Lung (tissue), 17 donors: ENCODE measurements at places on chromosomes 3 and 15.

DNA sequence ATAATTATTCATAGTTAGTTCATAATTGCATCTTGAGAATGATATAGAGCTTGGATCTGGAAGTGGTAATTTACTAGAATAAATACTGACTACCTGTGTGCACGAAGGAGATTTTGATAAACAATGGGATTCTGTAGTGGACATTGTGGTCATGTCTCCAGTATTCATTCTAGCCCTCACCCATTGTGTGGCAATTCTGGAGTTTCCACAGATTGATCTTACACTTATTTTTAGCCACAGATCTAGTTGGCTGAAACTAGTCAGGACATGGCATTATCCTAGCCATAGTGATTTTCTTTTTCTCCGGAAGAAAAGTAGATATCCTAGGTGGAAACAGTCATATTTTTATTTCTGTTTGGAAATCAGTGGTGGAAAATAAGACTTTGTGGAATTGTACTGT lies 833.1 kb downstream of the NAALADL2 start:
- DNase-seq, result no peak

- no peak for DNase-seq
Measured at GRCh38 chr15:30650012-30650929, 24.3 kb downstream of the ARHGAP11B start.

GRCh38 chr3:62525281-62525680 lies 151.9 kb upstream of the FEZF2 start:
- peak; percentile 2 for DNase-seq

- DNase-seq, result peak; percentile 59
Measured at GRCh38 chr15:92097474-92098178, 244.1 kb downstream of the SLCO3A1 start.

DNA sequence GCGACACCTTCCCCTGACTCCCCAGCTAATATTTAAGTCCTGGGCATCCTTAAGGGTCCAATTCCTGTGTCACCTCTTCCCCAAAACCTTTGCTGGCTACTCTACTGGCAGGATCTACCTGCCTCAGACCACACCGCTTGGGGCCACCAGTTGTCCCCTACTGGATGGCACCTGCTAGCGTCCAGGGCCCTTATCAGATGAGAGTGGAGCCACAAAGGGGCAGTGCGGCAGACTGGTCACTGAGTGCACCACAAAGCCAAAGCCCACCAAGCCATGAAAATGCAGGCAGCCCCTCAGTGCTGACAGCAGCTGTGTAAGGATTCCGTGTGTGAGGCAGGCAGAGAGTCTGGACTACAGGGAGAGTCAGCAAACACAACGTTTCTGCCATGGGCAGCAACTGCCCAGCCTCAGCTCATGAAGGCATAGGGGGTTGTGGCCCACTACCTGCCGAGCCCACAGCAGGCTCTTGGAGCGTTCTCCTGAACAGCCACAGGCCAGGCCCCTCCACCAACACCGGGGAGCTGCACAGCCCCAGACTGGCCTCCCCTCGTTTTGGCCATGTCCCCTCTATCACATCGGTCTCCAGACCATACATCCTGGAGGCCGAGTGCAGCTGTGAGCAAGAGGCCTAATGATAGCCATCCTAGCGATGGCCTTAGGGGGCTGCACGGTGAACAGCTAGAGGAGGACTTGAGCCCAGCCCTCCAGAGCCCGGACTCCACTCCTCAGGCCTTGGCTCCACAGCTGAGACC lies 32.3 kb downstream of the ALDH1L1 start:
- DNase-seq, result no peak

- no peak for DNase-seq
Measured at GRCh38 chr3:192332386-192333291, 394.7 kb downstream of the FGF12 start.

DNA sequence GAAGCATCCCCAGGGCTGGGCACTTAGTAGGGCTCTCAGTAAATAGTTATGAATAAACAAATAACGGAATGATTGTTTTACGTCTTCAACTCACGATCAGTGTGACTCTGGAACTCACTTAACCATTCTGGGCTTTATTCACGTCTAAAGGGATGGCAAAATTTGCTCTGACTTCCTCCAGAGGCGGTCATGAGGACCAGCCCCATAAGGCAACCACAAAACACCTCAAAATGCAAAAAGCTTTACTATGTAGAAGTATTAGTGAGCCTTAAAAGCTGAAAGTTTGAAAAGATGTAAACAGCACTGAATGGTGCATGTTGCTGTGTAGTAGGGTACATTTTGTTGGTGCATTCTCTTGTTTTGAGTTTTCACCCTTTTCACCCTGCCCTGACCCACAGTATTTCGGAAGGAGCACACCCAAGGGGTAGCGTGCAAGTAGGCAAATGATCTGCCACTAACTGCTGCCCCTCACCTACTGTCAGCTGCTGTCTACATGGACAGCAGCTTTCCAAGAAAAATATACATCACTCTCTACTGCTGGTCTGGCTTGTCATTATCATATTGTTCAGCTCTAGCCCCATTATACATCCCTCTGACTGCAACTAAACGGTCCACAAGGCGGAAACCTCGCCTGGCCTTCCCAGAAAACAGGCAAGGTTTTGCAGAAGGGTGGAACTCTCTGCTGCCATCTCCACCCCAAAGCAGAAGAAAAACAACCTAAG lies 308.5 kb upstream of the PROK2 start:
- DNase-seq, result no peak

DNA sequence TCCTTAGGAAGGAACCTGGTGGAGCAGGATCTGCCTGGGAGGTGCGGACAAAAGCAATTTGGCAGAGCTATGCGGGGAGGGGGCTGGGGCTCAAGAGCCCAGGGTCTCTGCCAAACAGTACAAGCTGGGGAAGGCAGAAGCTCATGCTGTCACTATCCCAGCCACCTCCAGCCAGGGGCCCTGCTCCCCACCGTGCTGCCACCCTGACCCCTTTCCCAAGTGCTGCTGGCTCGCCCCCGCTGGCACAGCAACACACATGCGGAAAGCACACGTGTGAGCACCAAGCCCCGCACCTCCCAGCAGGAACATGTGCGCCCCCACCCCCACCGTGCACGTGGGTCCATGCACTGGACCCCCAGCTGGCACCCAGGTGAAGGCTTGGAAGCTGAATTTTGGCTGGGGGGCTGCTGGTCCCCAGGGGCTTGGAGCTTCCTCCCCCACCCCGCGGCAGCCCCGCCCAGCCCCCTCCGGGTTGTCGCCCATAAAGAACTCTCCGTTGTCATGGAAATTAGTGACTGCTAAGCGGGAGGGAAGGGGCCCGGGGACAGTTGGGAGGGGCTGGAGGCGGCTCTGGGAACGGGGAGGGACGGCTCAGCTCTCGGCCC lies 742 bp downstream of the CAMKV start:
- no peak for DNase-seq

GRCh38 chr15:40914013-40914412 lies 15.1 kb upstream of the DLL4 start:
- no peak for DNase-seq

- no peak for DNase-seq
Measured at GRCh38 chr3:188322135-188322887, 168.4 kb downstream of the LPP start.

- no peak for DNase-seq
Measured at GRCh38 chr15:70313099-70314017, 215.6 kb upstream of the TLE3 start.

DNA sequence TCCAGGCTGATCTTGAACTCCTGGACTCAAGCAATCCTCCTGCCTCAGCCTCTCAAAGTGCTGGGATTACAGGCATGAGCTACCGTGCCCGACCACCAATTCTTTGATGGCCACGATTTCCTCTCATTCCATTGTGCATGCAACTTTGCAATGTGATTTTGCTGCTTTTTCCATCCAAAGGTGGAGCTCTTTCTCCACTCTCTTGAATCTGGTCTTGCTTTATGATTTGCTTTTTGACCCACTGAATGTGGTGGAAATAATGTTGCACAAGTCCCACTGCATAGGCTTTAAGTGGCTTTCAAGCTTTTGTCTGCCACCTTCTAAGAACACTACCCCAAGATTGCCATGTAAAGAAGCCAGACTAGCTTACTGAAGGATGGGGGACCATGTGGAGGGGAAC lies 10.6 kb downstream of the RPS27L start:
- no peak for DNase-seq

GRCh38 chr3:116517308-116517707 lies 72.0 kb upstream of the LSAMP start:
- DNase-seq, result no peak

DNA sequence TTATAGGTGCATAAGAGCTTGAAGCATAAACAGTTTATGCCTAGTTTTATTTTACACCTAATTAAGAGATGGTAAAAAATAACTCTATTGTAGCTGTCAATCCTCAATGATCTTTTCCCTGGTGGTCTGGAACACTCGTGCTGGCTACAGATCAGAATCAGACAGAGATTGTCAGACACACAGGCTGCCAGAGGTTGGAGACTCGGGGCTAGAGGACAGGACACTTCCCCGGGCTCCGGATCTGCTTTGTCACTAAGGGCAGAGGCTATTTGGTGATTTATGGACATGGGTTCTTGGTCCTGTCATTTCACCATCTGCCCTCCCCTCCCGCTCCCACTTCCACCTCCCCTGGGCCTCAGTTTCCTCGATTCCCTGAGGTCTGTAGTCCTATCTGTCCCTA lies 16.5 kb upstream of the FAM174B start:
- peak; percentile 38 for DNase-seq

GRCh38 chr3:111989061-111989678 lies 9.6 kb upstream of the TAGLN3 start:
- peak; percentile 87 for DNase-seq

GRCh38 chr3:152436707-152437590 lies 168.2 kb downstream of the MBNL1 start:
- DNase-seq, result peak; percentile 31

DNA sequence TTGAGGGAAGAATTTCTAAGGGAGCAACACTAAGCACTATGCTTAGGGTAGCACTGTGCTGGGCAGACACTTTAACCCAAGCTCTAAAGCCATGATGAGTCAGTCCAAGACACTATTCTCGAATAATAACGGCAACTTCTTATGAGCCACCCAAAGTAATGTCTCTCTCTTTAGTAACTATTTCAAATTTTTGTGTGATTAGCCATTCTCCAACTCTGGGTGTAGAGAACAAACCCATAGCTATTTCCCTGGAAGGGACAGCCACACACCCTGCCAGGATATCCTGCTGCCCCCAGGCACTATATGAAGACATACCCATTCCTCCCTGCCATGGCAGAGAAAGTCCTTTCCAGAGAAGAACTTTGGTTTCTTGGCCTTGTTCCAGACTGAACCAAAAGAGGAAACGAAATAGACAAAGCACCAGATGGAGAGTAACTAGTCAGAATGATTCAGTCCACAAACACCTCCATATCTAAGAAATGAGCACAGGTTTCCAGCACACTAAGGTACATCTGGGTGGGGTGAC lies 384.9 kb upstream of the THBS1 start:
- no peak for DNase-seq

DNA sequence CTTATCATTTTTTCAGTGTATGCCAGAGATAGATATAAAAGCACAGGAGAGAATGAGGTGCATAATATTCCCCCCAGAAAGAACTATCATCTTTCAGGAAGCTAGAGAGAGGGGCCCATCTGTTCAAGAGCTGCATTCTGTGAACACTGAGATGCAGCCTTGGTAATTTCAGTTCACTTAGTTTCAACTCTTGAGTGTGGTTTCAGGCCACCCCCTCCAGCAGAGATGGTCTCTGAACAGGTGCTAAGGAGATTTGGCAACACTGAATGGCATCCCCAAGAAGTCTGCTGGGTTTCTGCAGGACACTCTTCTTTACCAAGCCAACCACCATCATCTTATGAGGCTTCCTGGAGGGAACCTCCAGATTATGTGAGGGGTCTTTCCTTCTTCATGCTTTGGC lies 30.4 kb upstream of the LIMD1 start:
- no peak for DNase-seq

GRCh38 chr15:31098491-31098917 lies 3.0 kb downstream of the TRPM1 start:
- DNase-seq, result no peak

- DNase-seq, result peak; percentile 34
Measured at GRCh38 chr3:10968401-10968800, 24.1 kb upstream of the SLC6A1 start.

DNA sequence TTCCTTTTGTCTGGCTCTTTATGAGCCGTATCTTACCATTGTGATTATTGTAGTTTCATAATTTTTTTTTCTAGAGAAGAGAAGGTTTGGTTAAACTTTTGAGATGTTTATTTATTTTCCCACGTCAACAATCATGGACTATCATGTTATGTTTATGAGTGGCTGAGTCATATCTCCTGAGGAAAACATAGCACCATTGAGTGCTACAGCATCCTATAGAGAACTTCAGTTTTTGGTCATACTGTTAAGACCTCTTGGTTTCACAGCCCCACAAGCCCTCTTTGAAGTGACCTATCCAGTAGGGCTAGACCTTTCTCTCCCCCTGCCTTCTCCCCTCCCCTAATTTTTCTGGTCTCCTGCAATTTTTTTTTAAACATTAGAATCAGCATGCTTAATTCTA lies 20.8 kb downstream of the PIK3CA start:
- no peak for DNase-seq

- no peak for DNase-seq
Measured at GRCh38 chr3:3664935-3665334, 134.3 kb upstream of the LRRN1 start.

DNA sequence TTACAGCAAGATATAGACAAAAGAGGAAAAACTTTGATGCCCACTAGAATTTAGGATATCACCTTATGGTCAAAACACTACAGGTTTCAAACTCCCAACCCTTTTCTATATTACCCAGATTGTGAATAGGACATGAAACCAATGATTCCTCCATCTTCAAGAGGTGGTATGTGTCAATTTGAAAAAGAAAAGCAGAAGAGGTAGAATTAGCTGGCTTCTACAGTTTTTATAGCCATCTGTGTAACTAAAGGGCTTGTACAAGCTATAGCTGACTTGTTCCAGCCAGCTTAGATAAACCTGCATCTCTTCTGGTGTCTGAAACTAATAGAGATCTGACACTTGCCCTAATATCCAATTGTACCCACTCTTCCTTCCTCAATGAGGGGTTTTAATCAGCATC lies 24.9 kb upstream of the HGD start:
- no peak for DNase-seq

DNA sequence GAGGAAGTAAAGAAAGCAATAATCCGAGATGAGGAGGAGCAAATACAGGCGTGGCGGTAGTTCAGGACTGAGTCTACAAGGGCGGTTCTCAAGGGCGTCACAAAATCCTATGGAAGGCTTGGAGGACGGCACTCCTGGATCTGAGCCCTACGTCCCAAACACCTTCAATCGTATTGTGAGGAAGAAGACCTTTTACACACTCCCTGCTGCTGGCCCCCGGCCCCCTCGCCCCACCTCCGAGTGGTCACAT lies 747 bp downstream of the PLD1 start:
- no peak for DNase-seq
